KBM-7 (cell line): ENCODE measurements at places on chromosomes 7 and 10.

GRCh38 chr7:103766660-103767059 lies 222.8 kb downstream of the RELN start:
- no peak for DNase-seq

- no peak for DNase-seq
Observed at GRCh38 chr10:77606751-77607150, 30.9 kb downstream of the KCNMA1 start.

DNA sequence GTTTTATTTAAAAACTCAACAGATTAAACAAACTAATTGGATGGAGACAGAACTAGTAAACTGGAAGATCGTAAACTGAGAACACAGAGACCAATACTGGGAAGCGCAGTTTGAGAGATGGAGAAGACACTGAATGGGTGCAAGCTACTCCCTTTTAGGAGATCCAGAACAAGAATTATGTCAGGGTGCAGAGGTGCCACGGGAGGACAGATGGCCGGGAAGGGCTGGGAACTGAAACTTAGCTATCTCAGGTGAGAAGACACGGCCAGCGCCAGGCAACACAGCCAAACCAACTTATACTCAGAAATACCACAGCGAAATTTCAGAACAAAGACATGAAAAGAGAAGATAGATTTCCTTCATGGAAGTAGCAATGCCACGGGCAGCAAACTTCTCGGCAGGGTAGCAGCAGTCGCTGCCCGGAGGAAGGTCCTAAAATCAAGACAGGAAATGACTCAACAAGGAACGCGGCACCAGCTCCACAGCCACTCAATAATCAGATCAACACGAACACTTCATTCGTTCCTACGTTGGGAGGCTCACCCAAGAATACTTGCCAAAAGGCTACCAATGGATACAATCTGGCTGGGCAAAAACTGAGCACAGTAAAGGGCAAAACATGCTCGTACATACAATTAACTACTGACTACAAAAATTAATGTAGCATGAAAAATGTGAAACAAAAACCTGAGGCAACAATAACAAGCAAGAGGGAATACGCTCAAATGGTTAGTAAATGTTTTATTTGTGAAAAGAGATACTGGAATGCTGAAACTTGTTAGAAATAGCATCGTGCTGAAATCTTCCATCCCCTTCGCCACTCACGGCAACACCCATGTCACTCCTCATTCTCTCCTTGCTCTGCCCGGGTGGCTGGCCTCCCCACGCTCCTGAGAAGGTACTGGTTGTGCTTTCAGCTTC lies 2.2 kb upstream of the LRRC27 start:
- peak; percentile 65 for DNase-seq

- DNase-seq = peak; percentile 90
Observed at GRCh38 chr7:101099969-101100781, 14.9 kb downstream of the TRIM56 start.
